ENCODE measurements at places on chromosomes 11 and 22.

GRCh38 chr11:7668464-7668863, 4.8 kb downstream of the CYB5R2 start:
- DNase-seq, result no peak

DNA sequence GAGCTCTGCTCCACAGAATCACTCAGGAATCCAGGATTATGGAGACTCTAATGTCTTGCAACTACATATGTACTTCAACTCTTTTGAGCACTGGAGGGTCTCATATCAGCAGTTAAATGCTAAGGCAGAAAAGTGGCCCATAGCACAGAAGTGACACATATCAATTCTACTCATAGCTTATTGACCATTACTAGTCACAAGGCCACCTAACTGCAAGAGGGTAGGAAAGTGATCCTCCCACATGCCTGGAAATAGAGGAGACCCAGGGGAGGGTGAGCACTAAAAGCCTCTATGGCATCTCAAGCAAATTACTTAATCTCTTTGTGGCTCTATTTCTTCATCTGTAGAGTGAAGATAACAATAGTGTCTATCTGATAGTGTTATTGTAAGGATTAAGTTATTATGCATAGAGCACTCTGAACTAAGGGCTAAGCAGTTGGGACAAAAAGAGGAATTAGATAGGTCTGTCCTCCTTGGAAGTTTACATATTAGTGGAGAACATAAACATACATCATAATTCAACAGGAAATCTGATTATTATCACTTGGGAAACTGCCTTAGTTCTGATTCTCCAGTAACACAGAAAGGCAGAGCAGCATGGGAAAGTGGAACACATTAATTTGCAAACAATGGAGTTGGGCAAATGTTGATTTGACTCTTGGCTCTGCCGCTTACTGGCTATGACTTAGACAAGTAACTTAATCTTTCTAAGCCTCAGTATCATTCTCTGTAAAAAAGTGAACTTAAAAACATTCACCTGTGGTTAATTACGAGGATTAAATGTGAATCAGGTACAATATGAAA, 25.1 kb upstream of the USP47 start:
- peak; percentile 52 for DNase-seq

- DNase-seq, result no peak
These were observed 8.6 kb upstream of the APOBEC3B start for GRCh38 chr22:38973289-38974169.

- DNase-seq, result no peak
These were observed 82.4 kb downstream of the BCR start for GRCh38 chr22:23262518-23263332.

- no peak for DNase-seq
These were observed 3.5 kb downstream of the SPON1 start for GRCh38 chr11:13966013-13966412.

DNA sequence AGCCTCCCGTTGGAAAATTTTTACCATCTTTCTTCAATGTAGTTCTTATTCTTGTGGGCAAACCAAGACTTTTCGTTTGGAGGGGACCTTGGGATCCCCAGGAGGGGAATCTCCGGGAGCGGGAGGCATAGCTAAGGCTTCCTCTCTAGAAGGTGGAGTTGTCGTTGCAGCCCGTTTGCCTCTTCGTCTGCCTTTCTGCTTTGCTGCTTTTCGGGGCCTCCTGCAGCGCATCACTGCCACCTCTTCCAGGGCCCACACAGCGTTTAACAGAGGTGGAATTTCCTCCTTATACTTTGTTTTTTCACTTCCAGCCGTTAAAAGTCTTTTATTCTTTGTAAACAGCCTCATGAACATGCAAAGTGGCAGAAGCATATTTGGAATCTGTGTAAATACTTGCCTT, 3.5 kb upstream of the IFITM3 start:
- no peak for DNase-seq

GRCh38 chr11:96230686-96231085, 112.3 kb downstream of the MAML2 start:
- DNase-seq, result no peak

GRCh38 chr11:60857378-60858232, 1.9 kb upstream of the PTGDR2 start:
- DNase-seq, result no peak

- DNase-seq, result no peak
These were observed 396 bp downstream of the NPAT start for GRCh38 chr11:108221911-108222573.

GRCh38 chr22:35258191-35258988, 1.1 kb downstream of the HMGXB4 start:
- no peak for DNase-seq

GRCh38 chr11:26696330-26696729, 25.5 kb downstream of the SLC5A12 start:
- DNase-seq, result no peak

DNA sequence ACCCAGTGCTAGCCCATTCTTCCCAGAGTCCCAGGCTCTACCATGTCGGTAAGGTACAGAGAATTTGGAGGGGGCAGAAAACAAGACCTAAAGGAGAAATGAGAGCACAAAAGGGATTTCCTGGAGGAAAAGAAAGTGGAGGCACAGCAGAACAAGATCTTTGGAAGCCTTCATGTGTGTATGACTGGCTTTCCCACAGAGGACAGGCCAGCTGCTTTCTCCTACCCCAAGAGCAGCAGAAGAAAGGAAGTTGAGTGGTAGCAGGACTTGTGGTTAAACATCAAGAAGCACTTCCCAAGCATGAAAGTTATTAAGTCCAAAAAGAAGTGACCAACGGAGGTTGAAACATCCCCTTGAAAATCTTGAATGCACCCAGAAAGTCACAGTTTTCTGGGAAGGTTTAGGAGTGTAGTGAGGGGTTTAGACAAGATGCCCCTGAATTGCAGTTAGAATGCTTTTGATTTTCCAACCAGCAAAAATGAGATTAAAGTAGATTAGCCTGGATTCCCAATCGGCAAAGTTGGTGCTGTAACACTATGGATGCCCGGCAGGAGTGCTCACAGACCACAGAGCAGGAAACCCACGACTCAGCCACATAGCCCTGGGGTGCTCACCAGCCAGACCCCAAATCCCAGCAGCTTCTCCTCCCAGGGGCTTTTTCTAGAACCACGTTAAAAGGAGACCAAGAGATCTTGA, 608 bp downstream of the TMPRSS13 start:
- DNase-seq, result no peak

DNA sequence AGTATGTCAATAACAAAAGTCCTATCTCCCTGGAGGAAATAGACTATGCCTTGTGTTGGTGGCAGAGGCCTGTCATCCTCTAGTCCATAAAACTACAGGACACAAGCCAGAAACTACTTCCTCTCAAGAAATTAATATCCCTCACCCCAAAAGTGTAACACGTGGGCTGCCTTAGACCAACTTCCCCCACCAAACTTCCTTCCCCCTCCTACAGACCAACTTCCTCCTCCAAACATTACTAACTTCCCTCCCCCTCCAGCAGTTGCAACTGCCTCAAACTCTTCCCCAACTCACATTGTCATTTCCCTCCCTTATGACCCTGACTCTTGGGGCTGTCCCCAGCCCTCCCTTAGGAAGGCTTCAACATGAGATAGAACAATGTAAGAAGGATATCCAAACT, 6.3 kb downstream of the OR52K2 start:
- no peak for DNase-seq

GRCh38 chr11:7513234-7514098, at the start of gene PPFIBP2:
Gene PPFIBP2 (plus strand): TSS chr11:7513999. CDS start chr11:7549476, 35,477 bp downstream.
- DNase-seq, result no peak

DNA sequence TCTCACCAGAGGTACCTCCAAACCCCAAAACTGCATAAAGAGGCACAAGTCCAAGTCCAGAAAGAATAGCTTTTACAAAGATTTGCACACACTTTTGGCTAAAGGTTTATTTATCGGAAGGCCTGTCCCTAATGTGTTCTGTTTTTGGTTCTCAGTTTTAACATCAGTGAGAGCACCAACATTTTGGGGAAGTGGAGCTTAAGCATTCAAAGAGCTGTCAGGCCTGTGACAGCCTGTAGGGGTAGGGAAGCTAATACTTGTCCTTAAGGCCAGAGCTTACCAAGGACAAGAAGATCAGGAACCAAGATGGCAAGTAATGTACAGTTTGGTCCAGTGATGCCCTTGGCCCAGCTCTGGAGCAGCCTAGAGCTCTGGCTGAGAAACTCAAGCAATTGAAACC, 38.9 kb upstream of the SCUBE2 start:
- no peak for DNase-seq

- DNase-seq, result no peak
These were observed 29.9 kb upstream of the BSX start for GRCh38 chr11:123011510-123011909.

- DNase-seq, result no peak
These were observed 44.0 kb upstream of the TENM4 start for GRCh38 chr11:79484872-79485271.

DNA sequence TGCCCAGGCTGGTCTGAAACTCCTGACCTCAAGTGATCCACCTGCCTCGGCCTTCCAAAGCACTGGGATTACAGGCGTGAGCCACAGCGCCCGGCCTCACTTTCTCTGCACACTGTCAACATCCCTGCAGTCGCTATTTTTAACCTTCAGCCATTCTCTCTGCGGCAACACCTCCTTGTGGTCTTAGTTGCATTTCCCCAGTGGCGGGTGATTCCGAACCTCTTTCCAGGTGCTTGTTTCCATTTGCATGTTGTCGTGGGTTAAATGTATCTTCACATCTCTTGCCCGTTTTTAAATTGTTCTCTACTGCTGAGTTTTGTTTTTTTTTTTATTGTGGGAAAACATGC, 2.2 kb upstream of the SCT start:
- DNase-seq, result no peak

DNA sequence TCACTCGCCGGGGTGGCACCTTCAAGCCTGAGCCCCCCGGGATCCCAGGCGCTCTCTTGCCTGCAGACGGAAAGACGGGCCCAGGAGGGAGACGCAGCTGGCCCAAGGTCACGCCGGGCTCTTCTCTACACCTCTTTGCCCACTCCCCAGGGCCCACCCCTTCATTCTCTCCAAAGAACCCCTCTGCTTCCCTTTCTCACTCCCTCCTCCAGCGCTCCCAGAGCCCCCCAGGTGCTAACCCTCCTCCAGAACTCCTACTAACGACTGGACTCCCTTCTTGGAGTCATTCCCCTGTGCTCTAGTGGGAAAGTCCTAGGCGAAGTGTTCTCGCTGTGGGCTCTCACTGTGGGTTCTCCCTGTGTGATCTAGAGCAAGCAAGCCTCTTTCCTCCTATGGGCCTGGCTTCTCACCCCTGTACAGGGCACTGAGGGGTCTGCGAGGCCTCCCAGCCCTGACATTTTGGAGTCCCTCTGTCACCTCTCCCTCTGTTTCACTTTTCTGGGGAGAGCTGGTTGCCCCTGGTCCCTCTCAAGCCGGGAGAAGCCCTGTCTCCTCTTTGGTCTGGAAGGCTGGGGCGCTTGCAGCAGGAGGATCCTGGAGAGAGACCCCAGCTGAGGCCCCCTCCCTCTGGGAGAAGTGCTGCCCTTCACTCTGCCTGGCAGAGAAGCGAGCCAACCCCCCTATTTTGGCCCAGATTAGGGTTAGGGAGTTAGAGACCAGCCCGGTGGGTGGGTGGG, 858 bp downstream of the OAF start:
- no peak for DNase-seq

DNA sequence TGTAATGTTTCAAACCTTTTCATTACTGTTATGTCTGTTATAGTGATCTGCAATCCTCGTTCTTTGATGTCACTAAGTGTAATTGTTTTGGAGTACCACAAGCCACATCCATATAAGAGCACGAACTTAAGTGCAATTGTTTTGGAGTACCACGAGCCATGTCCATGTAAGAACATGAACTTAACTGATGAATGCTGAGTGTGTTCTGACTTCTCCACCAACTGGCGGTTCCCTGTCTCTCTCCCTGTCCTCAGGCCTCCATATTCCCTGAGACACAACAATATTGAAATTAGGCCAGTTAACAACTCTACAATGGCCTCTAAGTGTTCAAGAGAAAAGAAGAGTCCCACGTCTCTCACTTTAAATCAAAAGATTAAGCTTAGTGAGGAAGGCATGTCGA, 23.5 kb downstream of the TESMIN start:
- DNase-seq, result no peak

DNA sequence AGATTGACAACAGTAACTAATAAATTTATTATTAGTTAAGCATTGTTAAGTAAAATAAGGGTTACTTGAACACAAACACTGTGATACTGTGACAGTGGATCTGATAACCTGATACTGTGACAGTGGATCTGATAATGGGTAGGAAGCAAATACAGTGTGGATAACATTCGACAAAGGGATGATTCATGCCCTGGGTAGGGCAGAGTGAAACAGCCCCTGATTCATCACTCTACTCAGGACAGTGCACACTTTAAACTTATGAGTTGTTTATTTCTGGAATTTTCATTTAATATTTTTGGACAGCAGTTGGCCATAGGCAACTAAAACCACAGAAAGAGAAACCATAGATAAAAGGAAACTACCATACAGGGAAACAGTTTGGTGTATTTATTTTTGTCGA, 60.8 kb upstream of the CTSC start:
- DNase-seq, result no peak

DNA sequence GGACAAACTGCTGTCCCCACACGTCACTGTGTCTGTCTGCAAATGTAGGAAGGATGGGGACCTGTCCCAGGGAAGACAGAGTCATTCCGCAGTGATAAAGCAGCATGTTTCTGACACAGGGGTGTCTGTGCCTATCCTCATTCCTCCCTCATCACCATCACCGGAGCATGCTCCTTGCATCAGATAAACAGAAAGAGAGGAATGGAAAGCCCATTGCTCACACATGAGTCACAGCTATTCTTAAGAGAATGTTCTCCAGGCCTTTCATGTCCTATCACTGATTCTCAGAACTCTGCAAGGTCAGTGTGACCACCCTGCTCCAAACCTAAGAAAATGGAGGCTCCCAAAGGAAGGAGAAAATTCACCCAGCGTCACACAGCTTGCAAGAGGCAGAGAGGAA, 38.9 kb downstream of the ZNF195 start:
- peak; percentile 26 for DNase-seq

DNA sequence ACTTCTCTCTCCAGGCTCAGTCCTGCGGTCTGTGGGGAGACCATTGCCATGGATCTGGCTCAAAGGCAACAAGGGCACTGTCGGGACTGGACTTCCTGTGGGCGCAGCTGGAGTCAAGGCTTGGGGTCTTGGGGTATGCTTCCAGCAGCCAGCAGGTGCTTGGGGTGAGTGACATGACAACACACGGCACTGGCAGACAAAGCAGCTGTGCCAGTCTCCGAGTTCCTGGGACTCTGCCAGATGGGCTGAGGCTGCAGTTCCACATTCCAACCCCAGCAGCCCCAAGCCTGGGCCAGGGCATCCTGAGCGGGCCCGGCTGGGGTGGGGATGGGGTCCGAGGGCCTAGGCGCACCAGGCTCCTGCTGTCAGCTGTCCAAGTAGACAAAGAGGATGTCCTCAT, 12.3 kb downstream of the GUCD1 start:
- DNase-seq, result no peak

Measured in skeletal muscle cell (primary cell).